ENCODE measurements at places on chromosomes 6 and 20. TPM values are rescaled to one million over a fixed set of nuclear protein-coding genes. Genes with fewer than 3 reads are reported as not detected.
A peak's percentile ranks its signal among the peaks of the same experiment; 100 is the strongest.

- no peak overlapping the region for H3K4me3 ChIP-seq
- H3K27me3 ChIP-seq = no peaks in the 10 kb centered on the region
- no peak overlapping the region for H3K27ac ChIP-seq
- no peak for DNase-seq
- H3K36me3 ChIP-seq = no peaks in the 10 kb centered on the region
Measured at GRCh38 chr6:51936531-51937290, 150.7 kb downstream of the PKHD1 start.

DNA sequence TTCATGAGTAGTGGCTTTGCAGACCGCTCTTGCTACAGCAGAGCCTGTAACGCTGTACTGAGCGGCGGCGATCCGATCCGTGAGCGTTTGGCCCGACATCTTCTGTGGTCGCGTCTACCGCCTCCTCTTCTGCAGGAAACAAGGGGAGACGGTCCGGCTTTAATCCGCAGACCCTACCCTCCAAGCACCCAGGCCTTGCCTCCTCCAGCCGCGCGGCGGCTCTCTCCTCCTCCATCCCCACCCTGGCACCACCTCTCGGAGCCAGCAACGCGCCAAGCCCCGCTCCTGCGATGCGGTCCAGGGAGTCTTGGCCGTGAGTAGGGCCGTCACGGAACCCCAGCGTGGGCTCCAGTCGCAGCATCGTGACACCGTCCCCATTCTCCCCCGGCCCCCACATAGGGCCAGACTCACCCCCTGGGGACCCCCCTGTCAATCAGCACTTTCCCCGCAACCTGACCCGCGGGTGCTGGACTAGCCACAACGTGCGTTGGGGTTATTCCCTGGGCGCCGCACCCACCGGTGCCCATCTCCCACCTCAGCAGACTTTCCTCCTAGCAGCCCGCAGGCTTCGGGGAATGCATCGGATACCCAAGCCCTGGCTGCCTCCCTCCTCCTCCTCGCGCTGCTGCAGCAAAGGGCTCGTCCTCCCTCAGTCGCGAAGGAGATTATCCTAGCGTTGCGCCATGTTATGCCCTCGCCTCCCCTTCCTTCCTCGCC, 914 bp downstream of the SNAP91 start:
- peak; percentile 10 for DNase-seq
- peaks cover 8% of the 10 kb centered on the region for H3K4me1 ChIP-seq
- no peaks in the 10 kb centered on the region for H3K36me3 ChIP-seq
- peak overlapping the region; percentile 10 for H3K27ac ChIP-seq

DNA sequence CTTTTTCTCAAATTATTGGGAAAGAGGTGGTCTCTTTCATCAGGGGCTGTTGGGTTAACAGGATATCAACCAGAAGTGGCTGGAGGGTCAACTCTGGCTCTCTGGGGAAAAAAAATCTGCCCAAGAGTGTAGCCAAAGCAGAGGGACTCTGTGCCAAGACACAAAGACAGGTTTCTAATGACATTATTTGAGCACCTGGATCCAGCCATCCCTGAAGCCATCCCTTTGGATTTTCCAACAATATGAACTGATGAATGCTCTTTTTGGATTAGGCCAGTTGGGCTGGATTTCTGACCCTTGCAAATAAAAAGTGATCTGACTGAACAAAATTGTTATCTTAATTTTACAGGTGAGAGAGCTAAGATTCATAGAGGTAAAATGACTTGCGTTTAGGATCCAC, 88.7 kb downstream of the KCNB1 start:
- H3K27me3 ChIP-seq = no peaks in the 10 kb centered on the region
- DNase-seq = no peak
- no peaks in the 10 kb centered on the region for H3K36me3 ChIP-seq
- H3K27ac ChIP-seq = no peak overlapping the region

The FAM120B gene
- 20.4 TPM for total RNA-seq

Measured in heart right ventricle (tissue), 16 donors.